Left cardiac atrium (tissue), 4 donors: ENCODE measurements at places on chromosomes 16 and 17.

GRCh38 chr16:17261197-17261858, 209.4 kb downstream of the XYLT1 start:
- no peak for DNase-seq

DNA sequence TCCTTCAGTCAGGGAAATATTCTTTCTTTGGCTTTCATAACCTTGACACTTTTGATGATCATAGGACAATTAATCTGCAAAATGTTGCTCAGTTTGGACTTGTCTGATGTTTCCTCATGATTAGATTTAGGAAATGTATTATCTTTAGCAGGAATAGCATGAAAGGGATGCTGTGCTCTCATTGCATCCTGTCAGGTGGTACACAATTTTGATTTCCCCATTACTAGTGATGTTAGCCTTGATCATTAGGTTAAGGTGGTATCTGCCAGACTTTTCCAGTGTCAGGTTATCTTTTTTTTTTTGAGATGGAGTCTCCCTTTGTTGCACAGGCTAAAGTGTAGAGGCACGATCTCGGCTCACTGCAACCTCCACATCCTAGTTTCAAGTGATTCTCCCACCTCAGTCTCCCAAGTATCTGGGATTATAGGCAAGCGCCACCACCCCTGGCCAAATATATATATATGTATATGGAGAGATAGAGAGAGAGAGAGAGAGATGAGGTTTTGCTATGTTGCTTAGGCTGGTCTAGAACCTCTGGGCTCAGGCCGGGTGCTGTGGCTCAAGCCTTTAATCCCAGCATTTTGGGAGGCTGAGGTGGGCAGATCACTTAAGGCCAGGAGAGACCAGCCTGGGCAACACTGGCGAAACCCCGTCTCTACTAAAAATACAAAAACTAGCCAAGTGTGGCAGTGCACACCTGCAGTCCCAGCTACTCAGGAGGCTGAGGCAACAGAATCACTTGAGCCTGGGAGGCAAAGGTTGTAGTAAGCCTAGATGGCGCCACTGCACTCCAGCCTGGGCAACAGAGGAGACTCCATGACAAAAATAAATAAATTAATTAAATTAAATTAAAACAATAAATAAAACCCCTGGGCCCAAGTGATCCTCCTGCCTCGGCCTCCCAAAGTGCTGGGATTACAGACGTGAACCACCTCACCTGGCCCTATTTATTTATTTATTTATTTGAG, 15.8 kb upstream of the CAVIN1 start:
- no peak for DNase-seq

- peak; percentile 37 for DNase-seq
Measured at GRCh38 chr17:51351890-51352289, 91.5 kb downstream of the UTP18 start.

GRCh38 chr17:82053130-82053529, 1.4 kb downstream of the GPS1 start:
- DNase-seq = peak; percentile 13

- peak; percentile 77 for DNase-seq
Measured at GRCh38 chr16:56609463-56609921, 1.1 kb downstream of the MT2A start.

GRCh38 chr16:54210452-54211125, 76.0 kb downstream of the IRX3 start:
- no peak for DNase-seq

DNA sequence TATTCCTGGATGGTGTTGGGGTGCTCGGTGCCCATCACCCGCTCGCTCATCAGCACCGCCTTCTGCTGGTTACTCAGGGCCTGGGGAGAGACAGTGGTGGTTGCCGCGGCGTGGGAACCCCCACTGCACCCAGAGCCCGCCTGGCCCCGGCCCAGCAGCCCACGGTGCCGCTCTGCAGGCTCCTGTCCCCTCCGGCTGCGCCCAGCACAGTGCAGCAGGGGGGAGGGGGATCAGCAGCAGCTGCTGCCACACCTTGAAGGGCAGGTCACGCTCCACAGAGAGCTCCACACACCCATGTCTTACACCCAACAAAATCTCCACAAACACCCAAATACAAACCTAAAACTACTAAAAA, 18.8 kb downstream of the CLUH start:
- DNase-seq = no peak

GRCh38 chr17:12866244-12866643, 76.9 kb downstream of the ARHGAP44 start:
- no peak for DNase-seq

- peak; percentile 67 for DNase-seq
Measured at GRCh38 chr17:39653662-39654331, 11.4 kb upstream of the TCAP start.
